T-helper 1 cell treated with Interleukin-12 subunit alpha and Interleukin-12 subunit beta and Interleukin-4 antibody, amounts not matched to agents 30 ng/mL and 1 ng/mL, for 36 hours (primary cell): ENCODE measurements at places on chromosomes 4 and X. TPM values are rescaled to one million over a fixed set of nuclear protein-coding genes. Genes with fewer than 3 reads are reported as not detected.

GRID2 gene
- total RNA-seq, result not detected in 2 replicates

HMGB3 gene
- total RNA-seq, result 25.3 and 25.4 TPM in 2 replicates

EFHC2 gene
- total RNA-seq, result 0.24 and 0.32 TPM in 2 replicates

PNMA5 gene
- 0.34 and 0.37 TPM in 2 replicates for total RNA-seq

SMC1A gene
- total RNA-seq, result 104 and 109 TPM in 2 replicates

NUP62CL gene
- total RNA-seq, result 1.2 and 1.3 TPM in 2 replicates

ARX gene
- not detected in 2 replicates for total RNA-seq

PAGE4 gene
- not detected in 2 replicates for total RNA-seq

OPN1MW gene
- not detected in 2 replicates for total RNA-seq

CCNA2 gene
- 61.0 and 61.5 TPM in 2 replicates for total RNA-seq

ZXDA gene
- total RNA-seq, result 4.4 and 4.8 TPM in 2 replicates

ARMCX4 gene
- total RNA-seq, result 2.6 and 3.2 TPM in 2 replicates

SLC35A2 gene
- total RNA-seq, result 22.8 and 25.6 TPM in 2 replicates

UGT2A3 gene
- total RNA-seq, result not detected in 2 replicates

CHM gene
- total RNA-seq, result 16.6 and 17.7 TPM in 2 replicates

F11 gene
- total RNA-seq, result 0.10 TPM in 1 of 2 replicates, not detected in the other

NPFFR2 gene
- total RNA-seq, result not detected in 2 replicates

HTRA3 gene
- total RNA-seq, result not detected in 2 replicates

CCKAR gene
- total RNA-seq, result not detected in 2 replicates

SYNPO2 gene
- 0.93 and 0.98 TPM in 2 replicates for total RNA-seq

ENPP6 gene
- total RNA-seq, result 4.8 and 5.5 TPM in 2 replicates

WNK3 gene
- 0.07 and 0.10 TPM in 2 replicates for total RNA-seq

SLC16A2 gene
- total RNA-seq, result 0.05 and 0.10 TPM in 2 replicates

FGG gene
- total RNA-seq, result not detected in 2 replicates

GJB1 gene
- not detected in 2 replicates for total RNA-seq
